GM04503 (cell line): ENCODE measurements at places on chromosomes 3 and 15.

DNA sequence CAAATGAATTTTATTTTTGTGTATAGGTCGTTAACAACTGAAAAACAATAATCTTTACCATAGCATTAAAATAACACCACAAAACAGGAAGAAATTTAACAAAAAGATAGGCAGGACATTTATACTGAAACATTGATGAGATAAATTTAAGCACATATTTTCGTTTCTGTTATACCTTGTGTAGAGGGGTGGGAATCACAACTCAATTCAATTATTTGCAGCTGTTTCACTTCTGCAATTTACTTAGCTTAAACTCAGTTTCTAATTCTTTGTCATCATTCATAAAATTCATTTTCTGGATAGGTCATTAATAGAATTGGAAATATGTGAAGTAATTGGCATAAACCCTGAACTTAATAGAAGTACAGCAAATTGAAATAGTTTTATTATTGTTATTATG lies 42.3 kb downstream of the TP63 start:
- no peak for DNase-seq

- DNase-seq = no peak
Observed at GRCh38 chr3:197736010-197736490, 654 bp downstream of the RUBCN start.

DNA sequence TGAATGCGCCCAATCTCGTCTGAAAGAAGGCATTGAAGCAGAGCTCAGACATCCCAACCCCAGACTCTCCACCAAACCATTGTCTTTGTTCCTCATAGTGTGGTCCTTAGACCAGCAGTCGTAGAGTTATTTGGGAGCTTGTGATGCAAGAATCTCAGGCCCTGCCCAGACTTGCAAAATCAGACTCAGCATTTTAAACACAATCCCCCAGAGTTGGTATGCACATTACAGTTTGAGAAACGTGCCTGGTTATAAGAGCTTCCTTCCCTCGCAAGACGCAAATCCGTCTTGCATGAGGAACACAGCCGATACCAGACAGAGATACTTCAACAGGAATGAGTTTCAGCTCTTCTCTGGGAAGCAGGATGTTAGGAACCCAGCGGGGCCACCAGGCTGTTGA lies 38.9 kb upstream of the IREB2 start:
- no peak for DNase-seq

GRCh38 chr3:111669926-111670630 lies 74.9 kb upstream of the ZBED2 start:
- DNase-seq = no peak

- DNase-seq = no peak
Observed at GRCh38 chr3:139607257-139608107, 67.9 kb upstream of the RBP1 start.

- no peak for DNase-seq
Observed at GRCh38 chr3:150050510-150050909, 79.8 kb upstream of the PFN2 start.

- DNase-seq = no peak
Observed at GRCh38 chr3:13598926-13599886, 50.3 kb downstream of the FBLN2 start.
